ENCODE measurements at places on chromosomes 5 and 9. TPM values are rescaled to one million over a fixed set of nuclear protein-coding genes. Genes with fewer than 3 reads are reported as not detected.

The MTRR gene
- 37.2 TPM for total RNA-seq

The CNTLN gene
- 10.9 TPM for total RNA-seq

The CRB2 gene
- not detected for total RNA-seq

The LCN15 gene
- not detected for total RNA-seq

The PDE8B gene
- 1.1 TPM for total RNA-seq

The PSD2 gene
- total RNA-seq = 1.5 TPM

The PPIC gene
- 104 TPM for total RNA-seq

The AGXT2 gene
- total RNA-seq = not detected

The GDF9 gene
- 0.29 TPM for total RNA-seq

The PPP1R26 gene
- total RNA-seq = 19.5 TPM

DNA sequence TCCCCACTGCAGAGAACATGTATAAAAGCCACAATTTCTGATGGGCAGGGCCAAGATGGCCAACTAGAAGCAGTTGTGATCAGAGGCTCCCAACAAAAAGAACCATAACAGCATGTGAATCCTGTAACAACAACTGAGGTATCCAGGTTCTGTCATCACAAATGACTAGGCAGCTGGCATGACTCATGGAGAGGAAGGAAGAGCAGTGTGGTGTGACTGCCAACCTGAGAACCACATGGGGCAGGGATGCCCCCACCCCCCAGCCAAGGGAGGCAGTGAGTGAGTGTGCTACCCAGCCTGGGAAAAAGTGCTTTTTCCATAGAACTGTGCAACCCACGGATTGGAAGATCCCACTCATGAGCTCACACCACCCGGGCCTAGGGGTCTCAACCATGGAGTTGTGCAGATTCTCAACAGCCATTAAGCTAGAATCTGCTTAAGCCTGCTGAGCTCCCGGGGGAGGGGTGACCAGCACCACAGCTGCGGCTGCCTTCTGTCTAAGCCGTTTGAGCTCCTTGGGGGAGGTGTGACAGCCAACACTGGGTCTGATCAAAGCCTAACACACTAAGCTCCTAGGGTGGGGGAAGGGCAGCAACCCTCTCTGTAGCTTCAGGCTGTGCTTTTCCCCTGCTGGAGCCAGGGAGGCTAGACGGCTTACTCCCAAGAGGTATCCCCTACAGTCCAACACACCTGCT lies 80.1 kb upstream of the DMAC1 start:
- no peaks in the 10 kb centered on the region for H3K36me3 ChIP-seq
- H3K27ac ChIP-seq = no peak overlapping the region
- H3K27me3 ChIP-seq = peaks cover 2% of the 10 kb centered on the region
- no peak overlapping the region for H3K4me3 ChIP-seq
- DNase-seq = no peak

DNA sequence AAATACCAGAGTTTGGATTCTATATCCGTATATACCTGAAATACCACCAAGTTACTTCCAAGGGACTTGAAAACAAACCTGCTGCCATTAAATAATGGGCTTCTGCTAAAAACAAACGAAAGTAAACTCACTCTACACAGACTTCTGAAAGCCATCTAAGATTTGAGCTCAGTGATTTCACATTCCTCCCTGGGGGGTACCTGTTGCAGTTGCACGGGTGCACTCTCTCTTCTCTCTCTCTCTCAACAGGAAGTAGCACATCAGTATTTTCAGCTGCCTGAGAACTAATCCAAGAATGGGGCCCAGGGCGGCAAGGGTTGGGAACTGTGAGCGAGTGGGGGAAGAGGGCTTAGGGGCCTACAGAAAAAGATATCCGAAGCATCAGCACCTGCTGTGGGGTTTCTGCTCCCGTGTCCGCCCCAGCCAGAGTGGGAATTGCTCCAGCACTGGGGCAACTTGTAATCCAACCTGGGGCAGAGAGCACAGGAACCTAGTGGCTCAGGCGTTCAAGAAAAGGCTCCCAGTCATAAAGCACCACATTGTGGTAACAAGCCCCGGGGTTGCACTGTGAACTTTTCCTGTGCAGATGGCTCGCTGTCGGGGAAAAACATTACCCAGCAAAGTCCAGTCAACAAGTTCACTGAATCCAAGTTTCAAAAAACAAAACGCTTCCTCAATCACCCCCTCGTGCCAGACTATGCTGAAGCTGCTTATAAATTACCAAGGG lies 99.8 kb downstream of the EFNA5 start:
- no peak for DNase-seq
- peak overlapping the region; percentile 84 for H3K27ac ChIP-seq
- H3K36me3 ChIP-seq = no peaks in the 10 kb centered on the region
- H3K4me3 ChIP-seq = peak overlapping the region; percentile 70

DNA sequence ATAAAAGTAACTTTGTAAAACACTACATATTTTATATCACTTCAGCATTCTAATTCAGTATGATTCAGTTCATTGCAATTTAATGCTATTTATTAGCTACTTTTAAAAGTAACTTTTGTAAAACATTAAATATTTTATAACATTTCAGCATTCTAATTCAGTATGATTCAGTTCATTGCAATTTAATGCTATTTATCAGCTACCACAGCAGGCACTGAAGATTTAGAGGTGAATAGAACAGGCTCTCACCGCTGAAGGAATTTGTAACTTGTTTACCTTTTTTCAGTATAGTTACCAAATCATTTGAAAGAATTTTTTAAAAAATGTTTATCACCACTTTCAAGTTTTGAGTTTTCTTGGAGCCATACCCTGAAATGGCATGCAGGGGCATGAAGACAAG lies 266.4 kb upstream of the DAB2 start:
- DNase-seq = no peak
- H3K27ac ChIP-seq = no peak overlapping the region
- H3K36me3 ChIP-seq = peaks cover 2% of the 10 kb centered on the region
- H3K4me1 ChIP-seq = no peaks in the 10 kb centered on the region

DNA sequence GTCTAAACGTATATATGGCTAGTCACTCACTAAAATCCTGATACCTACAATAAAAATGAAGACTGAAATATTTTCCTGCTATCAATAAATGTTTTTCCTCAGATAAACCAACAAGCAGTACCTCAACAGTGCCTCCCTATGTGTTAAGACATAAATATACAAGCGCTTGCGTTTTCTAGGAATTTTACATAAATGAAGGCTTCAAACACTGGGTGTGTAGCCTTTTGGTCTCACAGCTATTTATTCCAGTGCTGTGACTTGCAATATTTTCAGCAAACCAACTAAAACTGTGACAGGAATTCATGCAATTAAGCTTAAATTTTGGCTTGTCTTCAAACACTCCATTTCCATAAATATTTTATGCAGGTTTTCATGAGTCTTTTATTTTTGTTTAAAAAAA lies 437.0 kb downstream of the BNC2 start:
- peaks cover 5% of the 10 kb centered on the region for H3K4me1 ChIP-seq
- peaks cover 14% of the 10 kb centered on the region for H3K36me3 ChIP-seq
- H3K27me3 ChIP-seq = no peaks in the 10 kb centered on the region
- no peak for DNase-seq
- no peak overlapping the region for H3K27ac ChIP-seq

DNA sequence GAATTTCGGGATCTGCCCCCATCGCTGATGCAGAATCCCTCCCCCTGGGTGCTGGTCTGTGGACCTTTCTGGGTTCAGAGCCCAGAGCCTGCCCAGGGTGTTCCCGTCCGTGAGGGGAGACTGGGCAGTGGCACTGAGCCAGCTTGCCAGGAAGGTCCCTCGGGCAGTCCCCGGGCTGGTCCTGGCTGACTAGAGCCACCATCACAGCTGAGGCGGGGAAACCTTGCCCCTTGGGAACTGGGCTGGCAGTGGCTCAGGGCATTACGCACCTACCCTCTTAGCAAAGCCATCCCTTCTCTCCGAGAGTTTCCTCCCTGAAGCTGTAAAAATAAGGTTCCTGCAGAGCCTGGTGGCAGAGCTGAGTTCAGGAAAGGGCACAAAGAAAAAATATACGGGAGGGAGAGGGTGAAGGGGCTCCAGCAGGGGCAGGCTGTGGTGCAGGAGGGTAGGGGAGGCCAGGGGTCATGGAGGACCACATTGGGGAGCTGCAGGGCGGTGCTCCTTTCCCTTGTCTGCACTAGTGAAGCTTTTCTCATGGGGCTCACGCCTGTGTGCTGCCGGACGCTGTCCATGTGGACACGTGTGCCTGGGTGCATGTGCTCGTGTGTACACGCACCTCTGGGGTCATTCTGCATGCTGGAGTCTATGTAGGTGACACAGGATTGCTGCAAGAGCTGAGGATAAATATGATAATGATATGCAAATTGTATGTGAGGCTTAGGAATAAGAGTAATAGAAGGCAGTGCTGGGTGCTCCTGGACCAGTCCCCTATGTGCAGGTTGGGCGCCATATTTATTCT lies 118.9 kb downstream of the LHX2 start:
- no peak overlapping the region for H3K4me3 ChIP-seq
- H3K36me3 ChIP-seq = no peaks in the 10 kb centered on the region
- DNase-seq = no peak
- H3K27ac ChIP-seq = no peak overlapping the region
- peaks cover 32% of the 10 kb centered on the region for H3K4me1 ChIP-seq
- H3K27me3 ChIP-seq = no peaks in the 10 kb centered on the region

- H3K27ac ChIP-seq = no peak overlapping the region
- H3K4me1 ChIP-seq = peaks cover 6% of the 10 kb centered on the region
- no peaks in the 10 kb centered on the region for H3K27me3 ChIP-seq
- no peak for DNase-seq
Measured at GRCh38 chr5:109640976-109641375, 48.8 kb upstream of the MAN2A1 start.

DNA sequence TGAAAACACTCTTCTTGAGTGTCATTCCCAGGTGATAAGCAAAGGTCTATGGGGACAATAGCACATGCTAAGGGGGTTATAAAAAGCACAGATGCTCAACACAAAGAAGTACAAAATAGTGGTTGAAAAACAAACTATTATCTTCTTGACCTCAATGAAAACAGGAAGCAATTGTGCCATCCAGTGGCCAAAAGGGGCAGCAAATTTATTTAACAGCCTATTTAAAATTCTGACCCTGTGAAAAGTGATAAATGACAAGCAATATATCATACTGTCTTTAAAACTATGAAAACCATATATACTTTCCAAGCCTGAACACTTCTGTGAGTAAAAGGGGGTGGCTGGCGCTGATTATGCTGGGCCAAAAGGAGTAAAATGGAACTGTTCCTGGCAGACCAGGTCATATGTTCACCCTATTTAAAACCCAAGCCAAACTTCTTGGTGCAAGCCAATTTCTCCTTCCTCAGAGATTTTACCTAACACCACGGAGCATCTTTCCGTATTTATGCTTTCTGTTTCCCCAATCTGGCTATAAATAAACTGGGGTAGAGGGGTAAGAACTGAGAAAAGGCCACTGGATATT lies 29.7 kb downstream of the TEX10 start:
- no peak for DNase-seq
- peaks cover 3% of the 10 kb centered on the region for H3K36me3 ChIP-seq
- no peaks in the 10 kb centered on the region for H3K27me3 ChIP-seq
- peaks cover 4% of the 10 kb centered on the region for H3K4me1 ChIP-seq

- peaks cover 41% of the 10 kb centered on the region for H3K4me1 ChIP-seq
- no peak for DNase-seq
- peak overlapping the region; percentile 46 for H3K27ac ChIP-seq
- H3K4me3 ChIP-seq = no peak overlapping the region
- no peaks in the 10 kb centered on the region for H3K27me3 ChIP-seq
Measured at GRCh38 chr5:150033334-150033733, 32.8 kb downstream of the HMGXB3 start.

DNA sequence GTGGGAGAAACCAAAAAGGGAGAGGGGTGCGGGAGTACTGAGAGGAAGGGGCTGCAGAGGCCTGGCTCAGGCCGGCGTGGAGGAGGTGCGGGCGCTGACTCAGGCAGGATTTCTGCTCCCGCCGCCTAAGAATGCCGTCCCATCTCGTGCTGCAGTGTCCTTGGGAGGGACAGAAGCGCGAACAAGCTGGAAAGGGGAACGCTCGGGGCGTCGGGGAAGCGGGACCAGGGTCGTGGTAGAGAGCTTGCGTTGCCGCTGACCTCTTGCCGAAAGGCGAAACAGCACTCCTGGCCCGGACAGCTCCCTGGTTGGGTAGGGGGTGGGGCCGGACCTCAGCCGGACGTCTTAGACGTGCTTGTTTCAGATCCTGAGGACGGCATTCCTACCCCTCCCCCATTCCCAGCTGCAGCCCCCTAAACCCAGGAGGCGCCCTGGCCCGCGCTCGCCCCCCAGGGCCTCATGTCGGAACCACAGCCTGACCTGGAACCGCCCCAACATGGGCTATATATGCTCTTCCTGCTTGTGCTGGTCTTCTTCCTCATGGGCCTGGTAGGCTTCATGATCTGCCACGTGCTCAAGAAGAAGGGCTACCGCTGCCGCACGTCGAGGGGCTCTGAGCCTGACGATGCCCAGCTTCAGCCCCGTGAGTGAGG lies 1.1 kb downstream of the RELL2 start:
- no peaks in the 10 kb centered on the region for H3K27me3 ChIP-seq
- peaks cover 7% of the 10 kb centered on the region for H3K36me3 ChIP-seq
- peak overlapping the region; percentile 88 for H3K4me3 ChIP-seq
- no peak for DNase-seq

DNA sequence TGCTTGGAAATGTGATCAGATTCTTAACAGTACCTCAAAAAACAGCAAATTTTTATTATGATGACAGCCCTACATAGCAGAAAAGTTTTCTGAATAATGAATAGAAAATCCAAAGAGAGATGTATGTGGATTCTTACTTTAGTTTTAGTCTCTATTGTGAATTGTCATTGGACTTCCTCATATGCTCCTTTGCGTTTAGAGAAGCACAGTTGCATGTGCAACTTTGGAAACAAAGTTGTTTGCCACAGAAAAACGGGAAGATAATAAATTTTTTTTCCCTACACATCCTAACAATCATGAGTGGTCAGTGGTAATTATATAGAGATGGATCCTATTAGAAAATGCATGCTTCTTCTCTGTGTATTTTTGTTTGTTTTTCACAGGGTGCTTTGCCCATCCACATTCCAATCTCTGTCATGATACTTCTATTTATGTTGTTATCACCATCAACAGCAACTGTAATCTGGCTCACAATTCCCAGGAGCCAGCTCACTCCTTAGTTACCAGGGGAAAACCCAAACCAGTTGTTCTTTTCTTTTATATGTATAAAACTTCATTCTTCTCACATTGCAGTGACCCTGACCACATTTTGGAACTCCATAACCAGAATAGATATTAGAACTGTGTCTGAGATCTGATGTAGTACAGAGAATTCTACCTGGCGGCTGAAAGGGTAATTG lies 118.7 kb downstream of the NDUFS4 start:
- DNase-seq = no peak
- no peak overlapping the region for H3K27ac ChIP-seq
- no peak overlapping the region for H3K4me3 ChIP-seq
- H3K4me1 ChIP-seq = no peaks in the 10 kb centered on the region
- H3K27me3 ChIP-seq = no peaks in the 10 kb centered on the region

GRCh38 chr9:127258606-127259471 lies 5.7 kb upstream of the GARNL3 start:
- no peak overlapping the region for H3K4me3 ChIP-seq
- no peak overlapping the region for H3K27ac ChIP-seq
- no peaks in the 10 kb centered on the region for H3K27me3 ChIP-seq
- peaks cover 8% of the 10 kb centered on the region for H3K4me1 ChIP-seq

GRCh38 chr9:114382699-114383520 lies 4.9 kb downstream of the AKNA start:
- peak overlapping the region; percentile 62 for H3K4me3 ChIP-seq
- no peaks in the 10 kb centered on the region for H3K27me3 ChIP-seq
- H3K4me1 ChIP-seq = peaks cover 59% of the 10 kb centered on the region
- peaks cover 14% of the 10 kb centered on the region for H3K36me3 ChIP-seq

All from chondrocyte (in vitro differentiated cells).